IPS DF 6.9 (cell line): ENCODE measurements at places on chromosomes 2 and 18.

DNA sequence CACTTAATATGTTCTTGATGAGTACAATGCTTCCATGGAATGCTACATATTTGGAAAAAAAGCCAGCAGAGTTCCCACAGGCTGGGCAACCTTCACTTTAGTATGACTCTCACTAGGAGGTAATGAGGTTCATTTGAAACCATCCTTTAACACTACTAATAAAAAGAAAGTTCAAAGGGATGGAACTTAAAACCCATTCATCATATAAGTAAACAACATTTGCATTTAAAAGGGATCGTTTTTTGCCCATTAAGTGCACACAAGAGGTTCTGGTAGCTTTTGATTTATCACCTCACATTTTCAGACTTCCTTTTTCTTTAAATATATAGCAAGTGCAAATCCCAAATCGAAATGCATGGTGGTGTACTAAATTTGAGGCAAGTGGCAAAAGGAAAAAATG is 270.8 kb upstream of the DCC start:
- H3K4me3 ChIP-seq: no peak overlapping the region
- no peak overlapping the region for H3K27ac ChIP-seq
- no peaks in the 10 kb centered on the region for H3K36me3 ChIP-seq
- no peaks in the 10 kb centered on the region; the same call in 1 of the 2 replicates for H3K27me3 ChIP-seq
- no peak for DNase-seq

- H3K4me3 ChIP-seq: no peak overlapping the region
- H3K27ac ChIP-seq: no peak overlapping the region
- H3K4me1 ChIP-seq: no peaks in the 10 kb centered on the region; the same call in 1 of the 2 replicates
Observed at GRCh38 chr2:56718413-56718812, 534.6 kb downstream of the CCDC85A start.

- no peak overlapping the region for H3K4me3 ChIP-seq
- H3K36me3 ChIP-seq: no peaks in the 10 kb centered on the region
- DNase-seq: no peak
- H3K27me3 ChIP-seq: no peaks in the 10 kb centered on the region
- peaks cover 11% of the 10 kb centered on the region for H3K4me1 ChIP-seq
Observed at GRCh38 chr18:58338141-58338540, 290.8 kb downstream of the ALPK2 start.

GRCh38 chr2:190843890-190844699 is 36.5 kb upstream of the GLS start:
- H3K27me3 ChIP-seq: no peaks in the 10 kb centered on the region
- no peak for DNase-seq
- no peak overlapping the region for H3K27ac ChIP-seq
- H3K4me3 ChIP-seq: no peak overlapping the region

DNA sequence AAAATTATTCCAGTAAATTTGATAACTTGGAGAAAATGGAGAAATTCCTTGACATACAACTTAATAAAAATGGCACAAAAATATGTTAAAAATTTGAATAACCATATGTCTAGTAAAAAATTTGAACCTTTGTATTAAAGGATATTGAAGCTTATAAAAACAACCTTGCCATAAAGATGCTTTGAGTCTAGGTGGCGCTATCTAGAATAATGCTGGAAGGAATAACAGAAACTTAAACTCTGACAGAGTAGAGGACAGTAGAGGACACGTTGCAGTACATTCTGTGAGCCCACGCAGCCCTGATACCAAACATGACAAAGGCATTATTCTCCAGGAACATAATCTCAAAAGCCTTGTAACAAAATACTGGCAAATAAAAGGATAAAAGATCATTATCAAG is 44.7 kb upstream of the ALKAL2 start:
- DNase-seq: no peak
- no peaks in the 10 kb centered on the region for H3K36me3 ChIP-seq
- no peaks in the 10 kb centered on the region for H3K4me1 ChIP-seq
- no peak overlapping the region for H3K4me3 ChIP-seq

- no peaks in the 10 kb centered on the region for H3K36me3 ChIP-seq
- no peaks in the 10 kb centered on the region for H3K4me1 ChIP-seq
- H3K27me3 ChIP-seq: no peaks in the 10 kb centered on the region
- no peak overlapping the region for H3K4me3 ChIP-seq
- no peak for DNase-seq
Observed at GRCh38 chr18:70398076-70398475, 109.2 kb downstream of the SOCS6 start.

GRCh38 chr2:223563462-223563861 is 38.7 kb downstream of the SCG2 start:
- H3K27ac ChIP-seq: no peak overlapping the region
- H3K4me1 ChIP-seq: no peaks in the 10 kb centered on the region; the same call in 1 of the 2 replicates
- no peak for DNase-seq
- no peak overlapping the region for H3K4me3 ChIP-seq
- no peaks in the 10 kb centered on the region for H3K27me3 ChIP-seq

DNA sequence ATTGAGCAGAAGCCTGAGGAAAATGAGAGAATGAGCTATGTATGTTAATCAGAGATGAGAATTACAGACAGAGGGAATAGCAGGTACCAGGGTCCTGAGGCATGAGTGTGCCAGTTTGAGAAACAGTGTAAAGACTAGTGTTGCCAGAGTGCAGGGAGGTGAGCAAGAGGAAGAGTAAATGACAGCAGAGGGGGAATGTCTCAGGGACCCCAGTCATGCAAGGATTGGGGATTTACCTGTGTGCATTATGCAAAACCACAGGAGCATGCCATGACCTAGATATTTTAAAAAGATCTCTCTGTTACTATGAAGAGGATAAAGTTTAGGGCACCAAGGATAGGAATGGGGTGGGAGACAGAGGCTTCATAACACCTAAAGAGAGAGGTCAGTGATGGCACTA is 72.1 kb downstream of the TTC32 start:
- no peak overlapping the region for H3K4me3 ChIP-seq
- H3K27me3 ChIP-seq: no peaks in the 10 kb centered on the region
- no peaks in the 10 kb centered on the region for H3K36me3 ChIP-seq
- no peak for DNase-seq
- no peak overlapping the region for H3K27ac ChIP-seq
- H3K4me1 ChIP-seq: no peaks in the 10 kb centered on the region

DNA sequence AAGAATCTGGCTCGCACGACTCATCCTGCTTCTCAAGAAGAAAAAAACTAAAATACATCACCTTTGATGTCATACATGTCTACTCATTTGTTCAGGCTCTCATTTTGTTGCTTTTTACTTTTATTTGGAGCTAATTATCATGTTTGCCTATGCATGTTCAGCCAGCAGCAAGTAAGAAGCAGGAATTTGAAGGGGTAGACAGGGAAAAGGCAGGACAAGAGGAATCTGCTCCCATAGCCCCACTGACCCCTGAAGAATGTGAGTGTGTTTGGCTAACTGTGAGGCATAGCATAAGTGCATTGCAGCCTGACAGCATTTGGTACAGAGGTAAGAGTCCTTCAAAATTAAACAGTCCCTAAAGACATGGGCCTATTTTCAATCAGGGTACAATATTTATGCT is 72.7 kb downstream of the NYAP2 start:
- no peaks in the 10 kb centered on the region for H3K36me3 ChIP-seq
- no peaks in the 10 kb centered on the region for H3K27me3 ChIP-seq
- no peak for DNase-seq
- H3K4me1 ChIP-seq: no peaks in the 10 kb centered on the region

GRCh38 chr2:61257446-61257845 is 95.5 kb downstream of the C2orf74 start:
- no peaks in the 10 kb centered on the region for H3K27me3 ChIP-seq
- DNase-seq: no peak
- no peaks in the 10 kb centered on the region for H3K36me3 ChIP-seq
- H3K4me1 ChIP-seq: no peaks in the 10 kb centered on the region
- no peak overlapping the region for H3K4me3 ChIP-seq
